ENCODE measurements at places on chromosomes 3 and 15.

DNA sequence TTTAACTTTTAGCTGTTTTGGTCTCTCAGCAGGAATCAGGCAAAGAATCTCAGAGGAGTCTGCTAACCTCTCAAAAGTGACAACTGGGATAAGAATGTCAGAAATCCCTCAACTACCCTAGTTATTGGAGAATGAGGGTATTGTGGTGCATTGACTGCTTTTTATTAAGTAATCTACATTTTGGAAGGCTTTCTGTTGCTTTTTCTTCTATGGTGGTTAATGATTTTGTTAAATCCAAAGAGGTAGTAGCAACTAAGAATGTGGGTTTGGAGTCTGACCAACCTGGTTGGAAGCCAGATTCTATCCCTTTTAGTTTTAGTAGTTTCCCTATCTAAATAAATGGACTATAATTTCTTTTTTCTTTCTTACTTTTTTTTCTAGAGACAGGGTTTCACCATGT is 94.7 kb upstream of the RNF7 start:
- DNase-seq = no peak

DNA sequence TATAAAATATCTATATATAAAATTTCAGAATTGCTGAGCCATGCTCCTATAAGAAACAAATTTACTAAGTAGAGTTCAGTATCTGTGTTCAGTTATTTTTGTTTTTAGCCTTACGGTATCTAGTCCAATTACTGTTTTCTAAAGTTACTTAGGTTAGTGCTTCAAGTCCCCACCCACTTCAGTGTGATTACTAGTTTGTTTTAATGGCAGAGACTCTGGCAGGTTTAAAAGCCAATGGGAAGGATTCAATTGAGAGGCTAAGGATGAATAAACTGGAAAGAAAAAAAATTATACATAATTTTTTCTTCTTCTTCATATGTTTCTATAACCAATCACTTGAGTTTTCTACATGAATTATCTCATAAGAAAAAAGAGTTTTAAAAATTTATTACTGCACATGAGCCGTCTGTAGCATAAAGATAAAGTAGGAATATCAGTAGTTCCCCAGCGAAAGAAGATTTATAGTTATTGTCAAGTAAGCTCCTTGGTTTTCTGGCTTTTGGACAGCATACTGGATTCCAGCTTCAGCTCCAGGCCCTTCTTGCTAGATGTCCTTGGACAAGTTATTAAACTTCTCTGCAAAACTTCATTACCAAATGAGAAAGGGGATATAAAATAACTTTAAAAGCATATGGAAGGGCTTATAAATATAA is 46.8 kb downstream of the AAGAB start:
- no peak for DNase-seq

- DNase-seq = no peak
Measured at GRCh38 chr3:108494906-108495531, 15.4 kb downstream of the MYH15 start.

- no peak for DNase-seq
Measured at GRCh38 chr15:36239509-36239908, 339.9 kb upstream of the CDIN1 start.

- DNase-seq = no peak
Measured at GRCh38 chr15:57762302-57762701, 55.8 kb downstream of the POLR2M start.

All from stimulated activated effector memory CD8-positive, alpha-beta T cell treated with anti-CD3 and anti-CD28 coated beads, Interleukin-12 subunit alpha, Interleukin-12 subunit beta, amount 100 ng/mL, for 72 hours (primary cell).